ENCODE measurements at places on chromosomes 6 and 20.
A peak's percentile ranks its signal among the peaks of the same experiment; 100 is the strongest.

DNA sequence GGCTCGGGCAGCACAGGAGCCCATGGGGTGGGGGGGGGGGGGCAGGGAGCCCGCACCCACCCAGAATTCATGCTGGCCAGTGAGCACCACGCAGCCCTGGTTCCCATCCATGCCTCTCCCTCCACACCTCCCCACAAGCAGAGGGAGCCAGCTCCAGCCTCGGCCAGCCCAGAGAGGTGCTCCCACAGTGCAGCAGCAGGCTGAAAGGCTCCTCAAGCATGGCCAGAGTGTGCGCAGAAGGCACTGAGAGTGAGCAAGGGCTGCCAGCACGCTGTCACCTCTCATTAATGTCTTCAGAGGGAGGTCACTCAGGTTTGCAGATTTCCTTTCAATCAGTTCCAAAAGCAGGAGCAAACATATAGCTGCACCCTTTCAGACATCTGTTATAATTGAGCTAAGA lies 32.4 kb downstream of the GSTA4 start:
- no peak for DNase-seq

GRCh38 chr20:25489221-25489871 lies 81.9 kb downstream of the GINS1 start:
- DNase-seq = no peak

GRCh38 chr6:26044140-26045064 lies 42.8 kb upstream of the HFE start:
- DNase-seq = peak; percentile 54

DNA sequence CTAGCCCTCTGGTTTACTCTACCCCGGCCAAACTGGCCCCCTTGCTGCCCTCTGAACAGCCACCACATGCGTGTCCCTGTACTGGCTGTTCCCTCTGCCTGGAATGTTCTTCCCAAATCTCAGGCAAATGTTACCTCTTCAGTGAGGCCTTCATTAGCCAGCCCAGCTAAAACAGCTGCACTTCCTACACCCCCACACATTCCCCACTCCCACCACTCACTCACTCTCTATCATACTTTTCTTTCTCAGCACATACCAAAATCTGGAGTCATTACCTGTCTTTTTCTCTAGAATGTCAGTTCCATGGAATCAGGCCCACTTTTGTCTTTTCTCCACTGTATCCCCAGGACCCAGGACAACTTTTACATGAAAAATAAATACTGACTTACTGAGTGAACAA lies 401.2 kb upstream of the SULF2 start:
- no peak for DNase-seq

GRCh38 chr6:73169633-73170032 lies 55.7 kb downstream of the KHDC1L start:
- no peak for DNase-seq

DNA sequence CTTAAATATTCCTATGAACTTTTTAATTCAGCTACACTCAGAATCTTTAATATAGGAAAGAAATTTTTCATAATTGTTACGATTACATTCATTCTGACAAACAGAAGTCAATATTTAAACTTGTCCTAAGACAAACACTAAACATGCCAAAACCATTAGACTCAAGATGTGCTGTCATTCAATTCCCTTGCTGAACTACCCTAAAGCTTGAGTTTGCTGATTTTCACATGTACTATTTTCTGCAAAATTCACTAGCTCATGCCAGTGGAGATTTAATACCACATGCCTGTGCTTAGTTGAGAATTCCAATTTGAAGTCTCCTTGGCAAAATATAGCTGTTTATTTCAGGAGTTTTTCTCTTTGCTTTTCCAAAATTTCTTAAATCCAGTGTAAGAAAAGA lies 448.0 kb downstream of the COL12A1 start:
- DNase-seq = no peak

DNA sequence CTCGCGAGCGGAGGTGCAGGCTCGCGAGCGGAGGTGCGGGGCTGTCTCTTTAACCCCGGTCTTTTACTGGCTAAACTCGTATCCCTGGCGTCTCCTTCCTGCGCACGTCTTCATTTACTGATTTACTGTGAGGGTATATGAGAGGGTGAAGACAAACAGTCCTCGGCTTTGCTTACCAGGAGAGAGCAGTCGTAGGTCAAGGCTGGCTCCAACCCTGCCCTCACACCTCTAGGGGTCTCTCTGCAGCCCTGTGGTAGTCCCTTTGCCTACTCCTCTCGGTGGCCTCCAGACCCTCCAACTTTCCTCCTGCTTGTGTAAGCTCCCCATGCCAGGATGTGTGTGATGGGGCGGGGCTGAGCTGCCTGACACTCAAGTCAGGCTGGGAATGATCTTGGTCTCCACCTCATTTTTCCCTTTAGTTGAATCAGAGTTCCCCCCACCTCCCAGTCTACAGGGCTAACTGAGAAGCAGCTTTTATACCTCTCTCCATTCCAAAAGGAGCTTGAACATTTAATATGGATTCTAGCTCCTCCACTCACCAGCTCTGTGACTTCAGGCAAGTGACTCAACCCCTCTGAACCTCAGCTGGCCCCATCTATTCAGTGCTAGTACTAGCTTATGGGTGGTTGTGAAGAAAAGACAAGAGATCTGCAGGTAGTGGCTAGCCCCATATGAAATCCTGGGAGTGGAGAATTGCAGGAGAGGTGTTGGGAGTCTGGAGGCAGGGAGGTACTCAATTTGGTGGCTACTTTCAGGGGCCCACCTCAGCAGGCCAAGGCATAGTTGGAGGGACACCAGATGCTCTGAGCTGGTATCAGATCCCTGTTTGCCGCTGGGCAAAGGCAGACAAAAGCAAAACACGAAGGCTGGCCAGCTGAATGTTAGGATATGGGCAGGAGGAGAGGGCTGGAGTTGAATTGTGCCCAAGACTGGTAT lies 902 bp downstream of the SLC29A1 start:
- DNase-seq = no peak

DNA sequence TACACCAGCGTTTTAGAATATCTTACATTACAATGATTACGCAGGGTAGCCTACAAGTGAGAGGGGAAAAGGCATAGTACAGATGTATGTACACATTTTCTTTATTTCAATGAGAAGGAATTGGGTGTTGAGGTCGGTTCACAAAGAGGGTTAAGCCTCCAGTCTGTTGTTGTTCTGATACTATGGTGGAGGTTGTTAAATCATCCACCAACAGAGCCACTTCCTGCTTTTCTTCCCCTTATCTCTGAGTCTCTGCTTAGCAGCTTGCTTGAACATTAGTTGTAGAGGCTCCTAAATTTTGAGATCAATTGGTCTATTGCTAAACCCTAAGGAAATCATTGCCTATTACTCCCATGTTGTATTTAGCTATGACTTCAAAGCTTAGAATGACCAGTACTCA lies 7.3 kb downstream of the RGS17 start:
- DNase-seq = no peak

DNA sequence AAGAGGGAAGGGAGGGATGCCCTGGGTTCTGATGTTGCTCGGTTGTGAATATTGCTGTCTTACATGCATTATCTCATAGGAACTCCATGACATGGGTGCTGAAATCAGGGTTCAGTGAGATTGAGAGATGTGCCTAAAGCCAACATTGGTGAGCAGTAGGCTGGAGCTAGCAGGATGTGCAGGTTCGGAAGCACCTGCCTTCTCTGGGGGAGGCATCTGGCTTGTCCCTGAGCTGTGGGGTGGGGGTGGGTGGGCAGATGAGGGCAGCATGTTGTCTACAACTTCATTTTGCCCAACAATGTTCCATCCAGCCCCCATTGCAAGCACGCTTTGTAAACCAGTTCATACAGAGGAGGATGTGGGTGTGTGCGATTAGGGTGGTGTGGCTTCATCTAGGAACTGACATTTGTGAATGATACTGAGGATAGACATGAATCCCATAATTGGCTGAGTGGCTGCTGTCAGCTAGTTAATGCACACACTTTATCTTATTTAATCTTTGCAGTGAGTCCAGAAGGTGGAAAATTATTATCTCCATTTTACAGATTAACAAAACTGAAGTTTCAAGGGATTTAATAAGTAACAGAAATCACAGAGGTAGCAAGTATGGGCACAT lies 119.4 kb downstream of the SYNDIG1 start:
- DNase-seq = no peak

DNA sequence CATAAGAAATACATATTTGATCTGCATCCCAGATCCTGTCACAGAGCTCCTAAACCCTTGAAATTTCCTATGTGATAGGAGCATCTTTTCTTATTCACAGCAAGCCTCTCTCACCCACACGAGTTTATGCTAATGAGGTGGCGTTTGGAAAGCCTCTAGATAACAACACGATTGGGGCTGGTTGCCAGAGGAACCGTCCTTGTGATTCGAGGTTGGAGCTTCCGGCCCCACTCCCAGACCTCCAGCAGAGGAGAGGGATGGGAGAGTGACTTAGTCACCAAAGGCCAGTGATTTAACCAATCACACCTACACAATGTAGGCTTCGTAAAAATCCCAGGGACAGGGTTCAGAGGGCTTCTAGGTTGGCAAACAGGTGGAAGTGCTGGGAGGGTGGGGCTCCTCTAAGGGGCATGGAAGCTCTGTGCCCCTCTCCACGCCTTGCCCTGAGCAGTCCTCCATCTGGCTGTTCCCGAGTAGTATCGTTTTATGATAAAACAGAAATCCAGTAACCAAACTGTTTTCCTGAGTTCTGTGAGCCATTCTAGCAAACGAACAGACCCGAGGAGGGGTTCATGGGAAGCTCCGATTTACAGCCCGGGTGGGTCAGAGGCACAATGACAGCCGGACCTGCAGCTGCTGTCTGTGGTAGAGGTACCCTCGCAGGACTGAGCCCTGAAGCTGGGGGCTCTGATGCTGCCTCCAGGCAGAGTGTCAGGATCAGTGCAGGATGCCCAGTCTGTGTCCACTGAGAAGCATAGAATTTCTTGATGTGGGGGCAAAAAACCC lies 238.1 kb upstream of the ARID1B start:
- no peak for DNase-seq

DNA sequence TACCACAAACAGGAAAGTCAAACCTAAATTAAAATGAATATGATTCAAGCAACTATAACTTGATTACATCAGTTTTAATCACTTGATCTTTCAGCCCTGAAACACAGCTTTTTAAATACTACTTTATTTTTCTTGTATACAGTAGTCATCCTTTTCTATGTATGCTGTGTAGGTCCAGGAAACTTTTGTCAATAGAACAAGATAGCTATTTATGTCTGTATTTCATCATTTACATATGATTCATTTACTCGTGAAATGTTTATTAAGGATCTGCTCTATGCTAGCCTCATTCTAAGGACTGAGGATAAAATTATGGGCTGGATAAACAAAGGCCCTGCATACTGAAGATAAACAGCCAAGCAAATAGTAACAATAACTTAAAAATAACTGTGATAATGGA lies 930.2 kb downstream of the TFAP2A start:
- no peak for DNase-seq

GRCh38 chr6:114432400-114432799 lies 89.6 kb upstream of the HS3ST5 start:
- DNase-seq = no peak

GRCh38 chr6:161584051-161584450 lies 310.2 kb upstream of the AGPAT4 start:
- no peak for DNase-seq

DNA sequence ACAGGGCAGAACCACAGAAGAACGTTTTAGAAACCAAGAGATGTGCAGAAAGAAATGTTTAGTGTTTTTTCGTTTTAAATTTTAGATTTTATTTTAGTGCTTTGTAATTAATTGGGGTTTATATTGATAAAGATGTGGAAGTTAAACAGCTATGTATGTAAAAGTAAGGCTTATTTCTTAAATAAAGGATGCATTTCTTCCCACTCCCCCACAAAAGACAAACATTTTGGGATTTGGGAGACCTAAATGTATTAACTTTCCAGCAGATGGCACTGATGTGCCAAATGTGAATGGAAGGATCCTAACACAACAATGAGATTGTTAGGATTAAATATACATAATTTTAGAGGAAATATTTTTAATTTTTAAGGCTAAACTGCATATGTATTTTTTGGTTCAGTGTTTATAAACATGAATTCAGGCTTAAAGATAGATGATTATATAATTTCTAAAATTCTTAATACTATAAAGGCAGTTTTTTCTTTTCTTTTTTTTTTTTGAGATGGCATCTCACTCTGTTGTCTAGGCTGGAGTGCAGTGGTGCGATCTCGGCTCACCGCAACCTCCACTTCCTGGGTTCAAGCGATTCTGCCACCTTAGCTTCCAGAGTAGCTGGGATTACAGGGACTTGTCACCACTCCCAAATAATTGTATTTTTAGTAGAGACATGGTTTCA lies 12.0 kb downstream of the PFDN4 start:
- DNase-seq = no peak

- DNase-seq = no peak
Measured at GRCh38 chr6:130725551-130725950, 101.7 kb upstream of the SMLR1 start.

- DNase-seq = no peak
Measured at GRCh38 chr6:158861686-158862381, 42.7 kb upstream of the EZR start.

GRCh38 chr6:56359201-56359899 lies 112.0 kb upstream of the COL21A1 start:
- DNase-seq = peak; percentile 40

DNA sequence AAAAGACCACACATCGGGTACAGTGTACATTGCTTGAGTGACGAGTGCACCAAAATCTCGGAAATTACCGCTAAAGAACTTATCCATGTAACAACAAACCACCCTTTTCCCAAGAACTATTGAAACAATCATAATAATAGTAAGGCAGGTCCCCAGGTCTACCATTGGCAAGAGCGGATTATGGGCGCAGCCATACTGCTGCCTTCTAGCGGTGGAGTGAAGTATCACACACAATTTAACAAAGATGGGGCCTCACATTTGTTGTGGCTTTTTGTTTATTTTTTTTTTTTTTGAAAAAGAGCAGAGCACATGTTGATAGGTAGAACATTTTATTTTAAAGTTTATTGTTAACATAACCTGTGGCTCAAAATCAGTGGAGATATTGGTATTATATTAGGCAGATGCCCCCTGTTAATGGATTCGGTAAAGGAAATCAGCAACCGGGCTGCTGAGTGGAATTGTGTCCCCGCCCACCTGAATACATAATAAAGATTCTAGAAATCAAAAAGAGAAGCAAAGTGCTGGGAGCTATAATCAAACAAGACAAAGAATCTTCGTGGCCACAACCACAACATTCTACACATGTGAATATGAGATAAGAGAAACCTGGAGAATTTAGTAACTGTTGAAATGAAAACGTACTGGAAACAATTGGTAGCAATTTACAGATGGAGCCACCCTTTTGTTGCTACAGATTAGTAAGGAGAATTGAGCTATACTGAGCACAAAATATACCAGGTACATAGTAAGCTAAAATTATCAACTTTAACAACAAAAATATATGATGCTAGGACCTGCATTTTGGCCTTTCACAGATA lies 94.2 kb upstream of the EXOC2 start:
- DNase-seq = no peak

- DNase-seq = no peak
Measured at GRCh38 chr20:16539280-16540021, 33.8 kb downstream of the KIF16B start.

- no peak for DNase-seq
Measured at GRCh38 chr20:50673466-50674137, 17.7 kb downstream of the RIPOR3 start.

DNA sequence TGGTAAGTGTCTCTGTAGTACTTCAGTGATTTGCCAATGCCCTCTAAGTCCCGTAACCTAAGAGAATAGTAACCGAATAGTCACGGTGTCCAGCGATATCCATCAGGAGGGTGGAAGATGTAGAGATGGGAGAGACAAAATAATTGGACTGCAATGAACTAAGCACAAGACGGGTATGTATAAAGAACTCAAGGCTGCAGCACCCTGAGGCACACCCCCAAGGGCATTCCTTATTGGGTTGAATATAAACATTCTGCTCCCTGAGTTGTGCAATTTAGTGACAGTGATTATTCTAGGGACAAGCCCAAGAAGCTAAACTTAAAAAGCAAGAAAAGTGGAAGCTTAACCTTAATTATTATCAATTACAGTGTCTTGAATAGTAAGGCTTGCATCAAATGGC lies 14.6 kb downstream of the DST start:
- no peak for DNase-seq

All from activated T-cell treated with anti-CD3 and anti-CD28 coated beads, Interleukin-2, amount 50 U/mL, for 24 hours (primary cell).